Activated effector memory CD4-positive, alpha-beta T cell treated with Interleukin-2 at 50 U/mL for 16 hours (primary cell): ENCODE measurements at places on chromosomes 6 and 20.

DNA sequence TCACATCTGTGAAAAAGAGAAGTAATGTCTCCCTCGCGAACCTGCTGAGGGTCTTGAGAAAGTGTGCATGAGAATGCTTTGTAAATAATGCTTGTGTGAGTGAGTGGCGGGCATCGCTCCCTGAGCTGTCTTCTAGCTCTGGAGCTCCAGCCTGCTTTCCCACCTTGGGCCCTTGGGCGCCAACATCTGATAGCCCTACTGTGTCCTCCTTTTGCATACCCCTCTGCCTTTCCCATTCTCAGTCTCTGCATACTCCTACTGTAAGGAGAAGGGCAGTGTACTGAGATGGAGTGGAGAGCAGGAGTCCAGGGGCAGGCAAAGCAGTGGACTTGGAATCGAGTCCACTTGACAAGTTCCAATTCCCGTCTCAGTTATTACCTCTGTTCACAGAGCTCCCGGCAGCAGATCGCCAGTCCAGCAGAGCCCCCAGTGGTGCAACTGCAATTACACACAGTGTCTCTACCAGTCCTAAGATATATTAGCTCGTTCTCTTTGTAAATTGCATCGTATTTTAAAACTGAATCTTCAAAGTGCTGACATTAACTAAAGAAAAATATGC, 847 bp upstream of the NCR2 start:
- DNase-seq: no peak

DNA sequence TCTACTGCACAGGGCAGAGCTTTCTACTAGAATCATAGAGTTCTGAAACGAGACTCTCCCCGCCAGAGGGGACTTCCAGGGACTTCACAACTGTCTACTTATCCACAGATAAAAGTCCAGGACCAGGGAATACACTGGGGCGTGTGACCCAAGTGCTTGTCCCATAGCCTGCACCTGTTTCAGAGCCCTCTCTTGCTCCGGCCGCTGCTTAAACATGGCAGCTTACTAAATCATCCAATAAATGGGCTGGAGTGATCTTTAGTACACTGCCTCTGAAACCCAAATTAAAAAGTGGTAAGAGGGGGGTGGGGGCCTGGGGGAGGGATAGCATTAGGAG, 8.9 kb upstream of the RAB44 start:
- no peak for DNase-seq

- DNase-seq: no peak
Observed at GRCh38 chr6:1015825-1016224, 296.1 kb upstream of the FOXQ1 start.

DNA sequence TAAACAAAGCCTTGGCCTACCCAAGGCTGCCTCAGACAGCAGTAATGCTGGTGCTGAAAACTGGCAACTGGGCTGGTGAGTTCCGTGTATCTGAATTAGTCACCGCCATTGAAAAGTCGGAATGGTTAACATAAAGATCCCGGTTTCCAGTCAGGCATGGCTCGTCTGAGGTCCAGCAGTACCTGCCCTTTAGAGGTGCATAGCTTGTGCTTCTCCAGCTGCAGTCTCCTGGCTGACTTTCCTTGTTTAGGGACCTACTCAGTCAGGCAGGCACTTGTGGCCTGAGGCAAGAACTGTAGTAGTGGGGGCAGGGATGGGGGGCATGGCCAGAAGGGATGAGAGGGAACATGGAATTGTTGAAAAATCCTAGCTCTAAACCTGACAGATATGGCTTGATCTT, 101.6 kb downstream of the FYN start:
- DNase-seq: no peak
